ENCODE measurements at places on chromosomes 7 and 10. TPM values are rescaled to one million over a fixed set of nuclear protein-coding genes. Genes with fewer than 3 reads are reported as not detected.
A peak's percentile ranks its signal among the peaks of the same experiment; 100 is the strongest.

- H3K27me3 ChIP-seq: peaks cover 22% of the 10 kb centered on the region
- no peak overlapping the region for H3K27ac ChIP-seq
- H3K4me1 ChIP-seq: peaks cover 61% of the 10 kb centered on the region
- H3K4me3 ChIP-seq: no peak overlapping the region
These were observed 6.0 kb upstream of the GATA3 start for GRCh38 chr10:8048281-8049008.

- H3K27ac ChIP-seq: peak overlapping the region; percentile 82
- no peaks in the 10 kb centered on the region for H3K27me3 ChIP-seq
- peaks cover 23% of the 10 kb centered on the region for H3K4me1 ChIP-seq
- no peaks in the 10 kb centered on the region for H3K36me3 ChIP-seq
- DNase-seq: peak; percentile 94
These were observed 140.5 kb downstream of the PRKAG2 start for GRCh38 chr7:151736403-151736909.

Gene OR2A1
- total RNA-seq: 0.17 TPM

Gene ITPRID1
- total RNA-seq: not detected

Measured in esophagus muscularis mucosa (tissue), 4 donors.